ENCODE measurements at places on chromosomes 4 and X. TPM values are rescaled to one million over a fixed set of nuclear protein-coding genes. Genes with fewer than 3 reads are reported as not detected.

Gene PCDH11X
- total RNA-seq: 7.1 TPM

Gene RAB39B
- 0.24 TPM for total RNA-seq

Gene NEXMIF
- 10.0 TPM for total RNA-seq

Gene ZFP92
- total RNA-seq: 1.5 TPM

Gene DGKK
- total RNA-seq: not detected

DNA sequence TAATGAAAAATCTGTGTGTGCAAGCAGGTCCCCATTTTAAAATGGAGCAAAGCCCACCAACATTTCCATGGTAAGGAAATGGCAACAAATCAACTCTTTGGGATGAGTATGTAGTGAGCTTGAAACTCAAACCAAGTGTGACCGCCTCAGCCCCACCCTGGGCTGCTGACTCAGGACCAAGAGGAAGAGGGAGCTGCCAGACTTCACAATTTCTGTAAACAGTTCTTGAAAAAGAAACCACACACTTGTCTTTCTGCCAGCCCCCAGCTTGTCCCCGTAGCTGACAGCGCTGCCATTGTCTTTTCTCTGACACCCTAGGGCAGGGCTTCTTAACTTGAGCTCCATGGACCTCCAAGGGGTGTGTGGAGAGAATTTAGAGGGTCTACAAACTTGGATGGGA, 10.3 kb downstream of the RTL5 start:
- H3K27me3 ChIP-seq: no peaks in the 10 kb centered on the region
- H3K4me3 ChIP-seq: no peak overlapping the region
- H3K4me1 ChIP-seq: no peaks in the 10 kb centered on the region
- DNase-seq: peak; percentile 45
- peak overlapping the region; percentile 54 for H3K27ac ChIP-seq

GRCh38 chr4:113566015-113566795, 195.3 kb downstream of the CAMK2D start:
- H3K4me3 ChIP-seq: no peak overlapping the region
- H3K36me3 ChIP-seq: no peaks in the 10 kb centered on the region
- no peaks in the 10 kb centered on the region for H3K4me1 ChIP-seq
- H3K27ac ChIP-seq: no peak overlapping the region

GRCh38 chr4:167456619-167457018, 222.3 kb upstream of the SPOCK3 start:
- H3K4me1 ChIP-seq: no peaks in the 10 kb centered on the region
- no peak for DNase-seq
- no peak overlapping the region for H3K27ac ChIP-seq
- no peaks in the 10 kb centered on the region for H3K27me3 ChIP-seq
- no peak overlapping the region for H3K4me3 ChIP-seq

DNA sequence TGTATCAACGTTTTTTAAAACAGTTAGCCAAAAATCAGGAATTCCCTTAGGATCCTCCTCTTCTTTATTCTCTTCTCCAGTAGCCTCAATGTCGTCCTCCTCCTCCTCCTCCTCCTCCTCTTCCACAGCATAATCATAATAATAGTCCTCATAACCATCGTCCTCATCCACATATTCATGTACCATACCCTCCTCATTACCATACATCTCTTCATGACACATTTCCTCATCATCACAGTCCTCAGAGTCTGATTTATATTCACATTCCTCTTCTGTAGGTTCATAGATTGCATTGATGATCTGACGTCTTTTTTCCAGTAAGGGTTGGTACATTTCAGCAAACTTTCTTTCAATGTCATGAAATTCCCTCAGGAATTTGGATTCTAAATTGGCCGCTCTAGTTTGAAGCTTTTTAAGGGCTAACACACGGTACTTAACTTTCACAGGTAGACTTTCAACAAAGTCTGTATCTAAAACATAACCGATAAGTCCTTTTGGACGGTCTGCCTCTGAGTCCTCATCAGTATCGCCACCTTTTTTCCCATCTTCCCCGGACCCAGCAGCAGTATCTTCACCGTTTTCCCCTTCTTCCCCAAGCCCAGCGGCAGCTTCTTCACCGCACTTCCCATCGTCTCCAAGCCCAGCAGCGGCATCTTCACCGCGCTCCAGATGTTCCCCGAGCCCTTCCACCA, 771 bp downstream of the NAP1L2 start:
- H3K27ac ChIP-seq: peak overlapping the region; percentile 74
- no peak for DNase-seq
- no peaks in the 10 kb centered on the region for H3K36me3 ChIP-seq

DNA sequence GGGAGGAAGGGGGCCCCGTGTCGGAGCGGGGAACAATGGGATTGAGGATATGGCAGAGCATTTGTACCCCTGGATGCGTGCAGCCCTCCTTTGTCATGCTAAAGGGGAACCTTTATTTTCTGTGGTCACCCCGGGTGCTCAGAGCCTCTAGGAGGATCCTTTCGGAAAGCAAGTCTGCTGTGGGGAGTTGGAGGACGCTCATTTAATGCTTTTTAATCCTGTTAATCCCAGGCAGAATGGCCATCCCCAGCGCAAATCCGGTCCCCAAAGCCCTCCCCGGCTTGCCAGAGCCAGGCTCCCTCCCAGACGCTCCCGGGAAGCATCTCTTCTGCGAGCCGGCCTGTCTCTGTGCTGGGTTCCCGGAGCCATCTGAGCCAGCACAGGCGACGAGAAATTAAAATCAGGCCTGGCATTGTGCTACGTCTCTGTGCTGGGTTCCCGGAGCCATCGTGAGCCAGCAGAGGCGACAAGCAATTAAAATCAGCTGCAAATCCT, 113.2 kb upstream of the PPP2R3B start:
- no peaks in the 10 kb centered on the region for H3K36me3 ChIP-seq
- H3K27me3 ChIP-seq: peaks cover 6% of the 10 kb centered on the region
- no peak for DNase-seq

GRCh38 chr4:8177956-8178355, 19.3 kb upstream of the ABLIM2 start:
- DNase-seq: no peak
- no peak overlapping the region for H3K27ac ChIP-seq
- H3K36me3 ChIP-seq: no peaks in the 10 kb centered on the region
- H3K4me1 ChIP-seq: no peaks in the 10 kb centered on the region
- no peaks in the 10 kb centered on the region for H3K27me3 ChIP-seq

- no peak for DNase-seq
- H3K4me3 ChIP-seq: no peak overlapping the region
- H3K4me1 ChIP-seq: no peaks in the 10 kb centered on the region
- H3K36me3 ChIP-seq: no peaks in the 10 kb centered on the region
- no peak overlapping the region for H3K27ac ChIP-seq
Observed at GRCh38 chrX:118595501-118596042, 100.0 kb downstream of the DOCK11 start.

DNA sequence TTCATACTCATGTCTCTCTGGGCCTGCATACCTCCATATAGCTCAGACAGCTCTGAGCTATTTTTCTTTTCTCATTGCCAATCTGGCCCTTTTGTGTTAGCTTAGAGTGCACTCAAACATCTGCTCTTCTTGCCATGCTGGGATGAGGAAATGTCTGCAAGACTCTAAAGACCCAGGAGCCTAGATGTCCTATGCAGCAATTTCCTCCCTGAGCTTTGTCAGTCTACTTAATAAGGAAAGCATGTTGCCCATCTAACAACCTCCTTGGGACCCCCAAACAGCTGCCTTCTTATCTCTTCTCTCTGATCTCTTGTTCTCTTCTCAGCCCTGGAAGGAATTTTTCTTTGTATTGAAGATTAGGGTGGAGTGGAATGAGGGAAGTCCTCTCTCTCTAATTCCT, 69.2 kb downstream of the UCHL1 start:
- no peak overlapping the region for H3K27ac ChIP-seq
- H3K4me1 ChIP-seq: no peaks in the 10 kb centered on the region
- DNase-seq: no peak

GRCh38 chrX:117752745-117753144, 363.9 kb downstream of the KLHL13 start:
- H3K27me3 ChIP-seq: no peaks in the 10 kb centered on the region
- H3K4me1 ChIP-seq: no peaks in the 10 kb centered on the region
- H3K4me3 ChIP-seq: no peak overlapping the region
- no peak for DNase-seq
- H3K27ac ChIP-seq: no peak overlapping the region

DNA sequence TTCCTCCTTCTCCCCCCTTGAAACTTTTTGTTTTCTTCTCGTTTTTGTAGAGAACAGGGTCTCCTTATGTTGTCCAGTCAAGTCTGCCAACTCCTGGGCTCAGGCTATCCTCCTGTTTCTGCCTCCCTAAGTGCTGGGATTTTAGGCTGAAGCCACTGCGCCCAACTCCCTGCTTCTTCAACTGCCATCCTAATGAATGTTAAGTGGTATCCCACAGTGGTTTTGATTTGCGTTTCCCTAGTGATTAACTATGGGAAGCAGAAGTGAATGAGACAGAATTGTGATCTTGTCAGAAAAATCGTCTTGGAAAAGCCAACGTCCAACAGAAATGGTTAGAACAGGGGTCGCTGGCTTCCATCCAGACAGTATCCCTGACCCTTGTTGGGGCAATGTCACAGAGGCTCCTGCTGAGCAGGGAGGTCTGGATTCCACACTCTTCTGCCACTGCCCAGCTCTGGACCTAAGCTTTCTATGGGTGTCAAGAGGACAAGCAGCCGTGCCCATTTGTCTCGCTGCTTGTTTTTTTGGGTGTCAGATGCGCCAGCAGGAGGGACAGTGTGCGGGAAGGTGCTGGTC, 869 bp upstream of the ADD1 start:
- H3K27me3 ChIP-seq: no peaks in the 10 kb centered on the region
- H3K27ac ChIP-seq: peak overlapping the region; percentile 98
- peak overlapping the region; percentile 95 for H3K4me3 ChIP-seq
- H3K36me3 ChIP-seq: no peaks in the 10 kb centered on the region
- H3K4me1 ChIP-seq: peaks cover 3% of the 10 kb centered on the region

DNA sequence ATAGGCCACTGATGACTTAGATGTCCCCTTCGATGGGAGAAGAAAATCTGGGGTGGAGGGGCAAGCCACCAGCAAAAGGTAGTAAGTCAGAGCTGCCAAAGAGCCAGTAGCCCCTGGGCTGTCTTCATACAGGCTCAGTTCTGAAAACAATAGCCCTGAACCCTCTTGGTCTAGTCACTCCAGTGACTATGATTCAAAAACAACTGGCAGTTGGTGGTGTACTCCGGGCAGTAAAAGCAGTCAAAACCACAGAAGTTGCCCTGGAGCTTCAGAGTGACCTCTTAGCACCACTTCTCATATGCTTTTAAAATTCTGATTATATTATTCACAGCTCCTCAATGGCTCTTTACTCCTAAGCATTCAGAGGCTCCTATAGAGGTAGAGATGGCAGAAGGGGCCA, 164.3 kb upstream of the MAMLD1 start:
- H3K27ac ChIP-seq: no peak overlapping the region
- no peaks in the 10 kb centered on the region for H3K36me3 ChIP-seq
- H3K4me1 ChIP-seq: no peaks in the 10 kb centered on the region
- no peaks in the 10 kb centered on the region for H3K27me3 ChIP-seq
- no peak for DNase-seq
- no peak overlapping the region for H3K4me3 ChIP-seq

Measured in uterus (tissue), 4 donors.